ENCODE measurements at places on chromosomes 12 and 14.
A peak's percentile ranks its signal among the peaks of the same experiment; 100 is the strongest.

DNA sequence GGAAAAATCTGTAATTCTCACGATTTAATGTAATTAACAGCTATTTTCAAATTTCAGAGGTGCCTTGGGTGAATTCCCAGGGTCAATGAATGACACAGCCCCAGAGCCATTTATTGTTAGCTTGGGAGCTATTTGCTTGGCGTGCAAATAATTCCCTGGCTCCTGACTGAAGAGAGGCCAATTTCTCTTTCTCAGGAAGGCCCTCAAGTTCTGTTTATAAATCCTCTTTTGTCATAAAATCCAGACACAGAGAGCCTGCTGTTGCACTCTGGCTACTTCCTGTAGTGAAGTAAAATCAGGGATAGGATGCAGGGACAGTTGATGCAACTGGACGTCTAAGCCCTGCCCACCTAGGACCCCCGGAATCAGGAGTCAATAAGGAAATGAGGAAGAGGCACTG, 154.3 kb downstream of the TMX1 start:
- no peak for ATAC-seq

DNA sequence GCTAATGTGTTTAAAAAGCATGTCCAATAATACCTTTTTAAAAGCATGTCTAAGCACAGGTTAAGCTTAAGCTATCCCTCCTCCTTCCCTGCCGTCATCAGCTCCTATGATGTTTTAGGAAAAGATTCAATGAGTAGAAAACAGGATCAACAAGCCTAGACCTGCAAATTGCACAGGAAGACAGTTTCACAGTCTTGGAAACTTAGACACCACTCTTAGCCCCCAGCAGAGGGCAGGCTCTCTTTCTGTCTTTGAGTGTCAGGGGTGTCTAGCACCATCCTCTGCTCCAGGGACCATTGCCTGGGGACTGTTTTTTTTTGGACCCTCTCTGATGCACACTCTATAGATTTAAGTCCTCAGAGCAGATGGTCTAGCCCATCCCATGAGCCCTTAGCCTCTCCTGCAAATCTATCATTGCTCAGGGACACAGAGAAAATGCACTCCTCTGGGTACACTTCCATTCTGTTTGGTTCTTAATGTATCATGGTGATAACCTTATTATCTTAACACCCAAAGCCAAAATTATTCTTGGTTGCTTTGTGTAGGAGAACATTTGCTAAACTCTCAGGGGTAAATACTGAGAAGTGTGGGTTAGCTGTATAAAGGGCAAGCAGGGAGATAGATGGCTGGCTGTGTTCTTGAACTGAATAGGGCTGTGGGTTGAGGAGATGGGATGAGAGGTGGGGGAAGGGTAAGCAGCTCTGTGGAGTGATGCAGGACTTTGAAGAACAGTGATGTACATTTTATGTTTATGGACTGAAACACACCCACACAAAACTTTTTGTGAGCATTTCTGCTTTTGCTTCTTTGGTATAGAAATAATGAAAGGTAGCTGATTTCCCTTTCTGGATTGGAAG, 259.9 kb upstream of the DDHD1 start:
- ATAC-seq, result peak; percentile 58

- ATAC-seq, result peak; percentile 57
Observed at GRCh38 chr12:119989361-119989730, 310 bp downstream of the BICDL1 start.

DNA sequence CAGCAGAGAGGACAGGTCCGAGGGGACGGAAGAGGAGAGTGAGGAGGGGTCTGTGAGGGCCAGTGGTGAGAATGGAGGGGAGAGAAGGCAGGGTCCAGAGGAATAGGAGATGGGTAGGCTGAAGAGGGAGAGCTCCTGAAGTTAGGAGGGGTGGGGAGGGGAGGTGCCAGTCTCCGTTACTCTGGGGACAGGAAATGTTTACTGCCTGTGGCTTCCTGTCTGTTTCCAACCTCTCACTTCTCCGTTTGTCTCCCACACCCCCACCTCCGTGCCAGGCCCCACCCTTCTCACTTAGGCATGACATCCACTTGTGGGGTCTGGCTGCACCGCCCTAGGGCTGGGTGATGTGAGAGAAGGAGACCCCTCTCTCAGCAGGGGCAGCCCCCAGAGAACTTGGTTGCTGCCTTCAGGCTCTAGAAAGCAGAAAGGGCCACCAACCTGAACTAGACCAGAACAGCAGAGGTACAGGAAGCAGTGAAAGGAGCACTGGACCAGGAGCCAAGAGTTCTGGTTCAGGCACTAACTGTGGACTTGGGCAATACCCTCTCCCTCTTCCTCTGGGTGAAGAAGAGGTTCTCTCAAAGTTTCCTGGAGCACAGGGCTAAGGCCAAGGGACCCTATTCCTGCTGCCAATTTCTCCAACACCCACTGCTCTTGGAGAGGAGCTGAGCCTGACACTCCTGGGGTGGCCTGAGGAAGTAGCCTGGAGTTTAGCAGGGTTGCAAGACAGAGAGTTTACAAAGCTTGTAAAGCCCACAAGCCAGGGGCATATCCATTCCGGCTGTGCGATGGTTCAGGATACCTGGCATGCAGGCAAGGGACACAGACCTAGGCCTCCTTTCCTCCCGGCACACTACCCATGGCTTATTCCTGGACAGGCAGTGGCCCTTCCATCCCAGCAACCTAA, 5.5 kb downstream of the ITGA5 start:
- peak; percentile 83 for ATAC-seq

DNA sequence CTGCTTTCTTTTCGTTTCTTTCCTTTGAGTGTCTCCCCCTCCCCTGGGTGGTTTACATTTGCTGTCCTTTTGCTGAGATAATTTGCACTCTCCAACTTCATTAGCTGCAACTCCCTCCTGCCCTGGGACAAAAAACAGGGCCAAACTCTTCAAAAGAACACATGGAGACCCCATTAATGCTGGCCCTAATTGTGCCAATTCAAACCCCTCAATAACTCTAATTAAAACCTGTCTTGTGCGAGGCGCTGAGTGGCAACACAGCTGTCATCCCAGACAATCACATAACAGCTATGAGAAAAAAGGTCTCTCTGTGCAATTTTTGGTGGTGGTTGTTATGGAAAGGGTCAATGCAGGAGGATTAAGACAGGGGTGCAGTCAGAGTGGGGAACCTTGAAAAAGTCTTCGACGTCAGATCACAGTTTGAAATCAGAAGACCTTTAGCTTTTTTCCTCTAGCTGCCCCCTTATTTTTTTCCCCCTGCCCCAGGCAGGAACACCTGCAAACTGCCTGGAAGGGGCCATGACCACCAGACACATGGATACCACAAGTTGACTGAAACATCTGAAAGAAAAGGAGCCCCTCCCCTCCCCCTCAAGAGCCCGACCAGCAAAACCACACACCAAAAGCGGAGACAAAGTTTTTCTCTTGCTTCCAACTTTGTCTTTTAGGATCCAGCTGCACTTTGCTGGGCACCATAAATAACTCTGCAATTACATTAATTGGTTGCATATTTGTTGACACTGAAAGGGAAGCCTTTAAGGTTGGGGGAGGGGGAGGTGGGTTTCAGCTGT, 26.5 kb upstream of the SMOC1 start:
- ATAC-seq, result no peak

DNA sequence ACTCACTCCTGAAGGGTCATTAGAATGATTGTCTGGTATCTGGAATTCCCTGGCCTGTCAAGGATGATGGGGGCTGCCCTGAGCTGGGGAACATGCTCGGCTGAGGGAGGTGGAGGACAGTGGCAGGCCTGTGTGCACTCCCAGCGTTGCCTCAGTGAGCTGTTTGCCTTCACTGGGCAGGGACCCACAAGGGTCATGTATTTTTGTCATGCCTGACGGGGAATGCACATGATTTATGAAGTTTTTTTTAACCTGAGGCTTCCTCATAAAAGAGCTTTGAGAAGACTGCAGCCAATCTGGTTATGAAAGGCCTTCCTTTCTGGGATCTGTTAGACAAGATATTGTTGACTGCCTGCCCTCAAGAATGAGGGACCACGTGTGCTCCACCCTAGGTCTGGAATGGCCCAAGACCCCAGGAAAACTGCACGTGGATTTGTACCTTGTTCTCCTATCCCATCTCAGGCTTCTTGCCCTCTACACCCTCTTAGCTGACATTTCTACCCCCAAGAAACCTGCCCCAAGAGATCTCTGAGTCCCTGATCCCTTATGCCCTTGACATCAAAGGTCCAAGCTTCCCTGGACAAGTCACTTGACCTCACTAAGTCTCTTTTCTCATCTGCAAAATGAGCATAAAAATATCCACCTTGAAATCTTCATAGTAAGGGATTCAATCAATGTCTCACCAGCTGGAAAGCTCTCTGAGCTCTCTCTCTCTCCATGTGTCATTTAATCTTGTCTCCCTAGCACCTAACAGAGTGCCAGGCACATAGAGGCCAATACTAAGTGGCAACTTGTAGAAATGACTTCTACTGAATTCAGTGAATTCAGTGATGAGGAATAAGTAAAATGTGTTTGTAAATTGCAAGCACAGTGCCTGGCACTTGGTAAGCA, 24.5 kb upstream of the COL2A1 start:
- ATAC-seq, result no peak

- peak; percentile 53 for ATAC-seq
Observed at GRCh38 chr12:50057000-50057841, at the start of gene ASIC1. Gene ASIC1, plus strand, starts transcription at chr12:50057596. Its CDS starts 1,171 bp downstream, at chr12:50058767.

- ATAC-seq, result no peak
Observed at GRCh38 chr12:10386857-10387256, 3.0 kb downstream of the KLRK1 start.

GRCh38 chr14:51096870-51097269, 2.0 kb upstream of the TRIM9 start:
- ATAC-seq, result no peak

DNA sequence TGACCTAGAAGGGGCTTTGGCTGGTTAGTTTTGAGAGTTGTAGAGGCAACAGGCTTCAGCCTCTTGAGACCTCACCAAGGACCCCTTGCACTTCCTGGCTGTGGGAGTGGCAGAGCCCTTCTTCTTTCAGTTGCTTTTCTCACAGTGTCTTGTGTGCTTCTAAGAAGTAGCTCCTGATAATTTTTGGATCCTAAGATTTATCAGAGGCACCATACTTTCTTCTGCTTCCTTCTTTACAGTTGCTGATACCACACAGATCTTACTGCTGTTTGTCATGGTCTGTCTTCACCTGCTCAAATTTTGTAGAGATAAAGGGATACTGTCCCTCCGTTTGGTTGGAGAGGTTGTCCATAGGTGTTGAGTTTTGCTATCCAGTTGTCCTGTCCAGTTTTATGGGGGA, 33.8 kb downstream of the VRK1 start:
- ATAC-seq, result no peak

- ATAC-seq, result no peak
Observed at GRCh38 chr14:22773162-22774010, 6.9 kb downstream of the OXA1L start.

DNA sequence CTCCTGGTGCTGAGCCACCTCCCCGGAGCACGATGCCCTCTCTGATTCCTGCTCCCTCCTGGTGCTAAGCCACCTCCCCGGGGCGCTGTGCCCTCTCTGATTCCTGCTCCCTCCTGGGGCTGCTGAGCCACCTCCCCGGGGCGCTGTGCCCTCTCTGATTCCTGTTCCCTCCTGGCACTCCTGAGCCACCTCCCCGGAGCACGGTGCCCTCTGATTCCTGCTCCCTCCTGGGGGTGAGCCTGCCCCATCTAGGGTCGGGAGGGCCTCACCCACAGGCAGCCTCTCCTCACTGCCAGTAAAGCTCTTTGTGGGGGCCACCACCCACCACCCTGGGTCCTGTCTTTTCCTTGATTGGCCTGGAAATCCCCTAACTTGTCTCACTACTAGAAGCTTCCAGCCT, 327.6 kb upstream of the SFSWAP start:
- no peak for ATAC-seq

DNA sequence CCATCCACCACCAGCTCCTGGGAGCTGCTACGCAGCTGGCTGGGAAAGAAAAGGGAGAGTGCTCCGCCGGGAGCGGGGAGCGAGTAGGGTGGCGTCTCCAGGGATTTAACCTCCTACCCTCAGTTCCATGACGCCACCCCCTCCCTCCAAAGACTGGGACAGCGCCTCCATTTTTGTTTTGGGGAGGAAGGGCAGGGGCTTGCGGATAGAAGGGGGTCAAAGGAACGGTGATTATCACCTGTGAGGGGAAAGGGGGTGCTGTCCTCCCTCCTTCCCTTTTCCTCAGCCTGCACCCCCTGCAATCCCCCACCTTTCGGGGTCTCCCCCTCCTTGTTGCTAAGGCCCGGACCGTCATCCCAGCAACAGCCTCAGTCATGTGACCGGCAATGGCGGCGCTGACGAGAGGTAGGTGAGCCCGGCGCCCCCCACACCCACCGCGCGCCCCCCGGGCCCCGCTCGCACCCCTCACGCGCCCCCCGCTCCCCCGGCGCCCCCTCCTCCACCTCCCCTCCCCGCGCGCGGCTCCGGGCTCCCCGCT, at the start of gene DTX3:
DTX3 (plus strand) TSS at position 371 of the 538 bp plus-strand sequence. CDS start 1,694 bp downstream, outside the sequence.
- peak; percentile 29 for ATAC-seq

- ATAC-seq, result no peak
Observed at GRCh38 chr14:99513183-99513694, 32.0 kb downstream of the CCNK start.

- ATAC-seq, result no peak
Observed at GRCh38 chr12:7610006-7610405, 55.7 kb downstream of the APOBEC1 start.

GRCh38 chr12:110948041-110948440, 27.7 kb upstream of the MYL2 start:
- ATAC-seq, result no peak

DNA sequence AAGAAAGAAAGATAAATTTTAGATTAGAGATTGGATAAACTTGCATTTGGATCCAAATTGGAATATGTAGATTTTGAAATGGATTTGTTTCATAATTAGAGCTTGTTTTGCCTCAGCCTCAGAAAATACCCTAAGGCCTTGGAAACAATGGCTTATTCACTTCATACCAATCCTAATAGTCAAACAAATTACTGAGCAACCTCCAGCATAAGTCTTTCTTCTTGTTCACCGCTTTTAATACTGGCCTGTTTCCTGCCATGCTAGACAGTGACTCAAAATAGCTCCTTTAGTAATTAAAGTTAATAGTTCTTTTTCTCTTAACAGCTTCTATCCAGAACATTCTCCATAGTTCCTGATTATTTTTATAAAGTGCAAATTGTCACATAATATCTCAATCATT, 110.9 kb upstream of the DNM1L start:
- no peak for ATAC-seq

- ATAC-seq, result no peak
Observed at GRCh38 chr12:58939399-58940100, 19.2 kb upstream of the LRIG3 start.

DNA sequence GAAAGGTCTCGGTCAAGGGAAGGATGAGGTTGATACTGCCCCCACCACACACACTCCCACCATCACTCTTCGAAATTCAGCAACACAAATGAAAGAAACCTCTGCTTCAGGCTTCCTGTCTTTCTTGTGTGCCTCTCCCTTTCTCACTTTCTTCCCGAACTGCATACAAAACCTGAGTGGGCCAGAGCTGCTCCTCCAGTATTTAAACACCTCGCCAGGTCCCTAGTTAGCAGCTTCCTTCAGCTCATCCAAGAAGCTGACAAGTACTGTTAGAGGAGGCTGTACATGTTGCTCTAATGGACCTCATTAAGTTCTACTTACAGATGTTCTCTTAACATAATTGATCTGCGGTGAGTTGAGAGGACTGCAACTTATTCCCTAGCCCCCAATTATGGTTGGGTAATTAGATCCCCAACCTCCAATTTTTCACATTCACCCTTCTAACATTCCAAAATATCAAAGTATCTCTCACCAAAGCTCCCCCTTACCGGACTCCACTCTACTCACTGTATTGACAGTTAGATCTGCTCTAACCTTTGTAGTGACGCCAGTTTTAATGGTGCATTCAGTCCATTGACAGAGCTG, 4.1 kb upstream of the LMO3 start:
- ATAC-seq, result peak; percentile 19

- ATAC-seq, result no peak
Observed at GRCh38 chr12:126095748-126096510, 1030.7 kb downstream of the AACS start.

All from stimulated activated memory B cell treated with anti-CD40 and anti-IgM and Interleukin-4, amounts not matched to agents 10 μg/mL and 1 μg/mL and 100 μg/mL, for 72 hours (primary cell).